ENCODE measurements at places on chromosomes 1 and 21.

DNA sequence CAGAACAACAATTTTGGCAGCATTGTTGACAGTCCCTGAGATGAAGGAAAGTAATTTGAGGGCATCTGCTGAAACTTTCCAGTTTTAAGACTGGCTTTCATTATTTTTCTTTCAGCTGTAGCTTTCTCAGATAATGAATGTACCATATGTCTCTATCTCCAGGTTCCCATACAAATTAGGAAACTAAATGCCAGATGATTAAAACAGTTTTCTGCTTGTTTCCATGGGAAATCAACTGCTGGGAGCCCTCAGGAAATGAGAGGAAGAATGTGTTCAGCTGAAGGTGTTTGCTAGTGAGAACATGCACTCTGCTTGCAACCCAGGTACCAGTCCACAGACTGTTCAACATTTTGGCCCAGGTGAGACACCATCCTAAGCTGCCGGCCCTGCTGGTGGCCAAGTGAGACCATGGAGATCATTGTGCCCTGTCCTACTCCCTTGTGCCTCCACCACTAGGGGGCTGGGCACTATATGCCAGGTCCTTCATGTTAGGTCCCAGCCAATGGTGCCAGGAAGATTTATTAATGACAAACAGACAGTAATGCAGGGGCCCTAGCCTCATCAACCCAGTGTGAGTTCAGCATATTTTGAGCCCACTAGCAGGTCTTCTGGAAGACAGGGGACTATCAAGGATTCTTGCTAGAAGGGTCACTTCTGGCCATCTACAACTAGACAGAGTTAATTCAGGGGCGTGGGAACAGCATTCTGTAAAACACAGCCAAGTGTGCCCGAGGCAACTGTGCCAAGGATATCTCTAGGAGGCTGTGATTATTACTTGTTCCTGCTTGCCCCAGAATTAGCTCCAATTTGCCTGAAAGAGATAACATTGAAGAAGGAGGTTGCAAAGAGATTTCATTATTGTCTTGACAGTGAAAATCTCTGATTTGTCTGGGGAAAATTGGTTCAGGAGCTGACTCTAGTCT lies 17.0 kb upstream of the LRRC8C start:
- DNase-seq: no peak

- no peak for DNase-seq
These were observed 30.4 kb downstream of the TFAP2E start for GRCh38 chr1:35603468-35603867.

DNA sequence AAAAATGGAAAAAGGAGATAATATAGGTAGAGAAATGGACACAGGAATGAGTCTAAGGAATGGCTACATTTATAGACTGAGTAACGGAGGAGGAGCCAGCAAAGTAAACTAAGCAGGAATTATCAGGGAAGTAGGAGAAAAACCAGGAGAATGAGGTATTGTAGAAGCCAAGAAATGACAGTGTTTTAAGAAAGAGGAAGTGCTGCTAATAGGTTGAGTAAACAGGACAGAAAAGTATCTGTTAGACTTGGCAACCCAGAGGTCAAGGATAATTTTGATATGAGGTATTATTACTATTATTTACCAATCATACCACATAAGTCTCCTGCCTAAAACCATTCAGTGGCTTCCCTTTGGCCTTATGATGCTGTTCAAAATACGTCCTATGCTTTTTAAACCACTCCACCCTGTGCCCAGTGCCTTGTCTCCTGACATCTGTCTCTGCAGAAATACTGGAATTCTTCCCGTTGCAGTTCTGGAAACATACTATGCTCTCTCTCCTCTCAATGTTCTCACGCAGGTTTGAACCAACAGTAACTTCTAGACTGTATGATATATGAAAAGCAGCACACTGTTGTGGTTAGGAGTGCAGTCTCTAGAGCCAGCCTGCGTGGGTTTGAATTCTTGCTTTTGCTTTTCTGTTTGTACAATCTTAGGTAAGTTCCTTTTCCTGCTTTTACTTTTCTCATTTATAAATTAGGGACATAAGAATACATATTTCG lies 24.6 kb upstream of the NEK7 start:
- no peak for DNase-seq

DNA sequence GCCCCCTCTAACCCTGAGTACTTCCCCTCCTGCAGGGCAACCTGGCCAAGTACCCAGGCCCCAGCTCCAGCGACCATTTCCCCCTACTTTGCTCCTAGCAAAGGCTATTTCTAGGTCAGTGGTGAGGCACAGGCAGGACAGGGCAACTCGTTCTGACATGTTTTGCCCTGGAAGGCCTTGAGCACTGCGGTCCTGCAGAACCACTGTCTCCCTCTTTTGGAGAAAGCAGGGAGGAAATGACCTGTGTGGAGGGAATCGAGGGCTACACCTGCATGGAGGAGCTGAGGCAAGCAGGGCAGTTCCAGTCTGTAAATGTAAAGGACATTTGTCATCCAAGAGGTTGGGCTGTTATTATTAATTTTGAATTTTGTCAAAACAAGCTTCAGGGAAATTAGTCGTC lies 99.1 kb downstream of the PPIAL4G start:
- DNase-seq: no peak

All from fibroblast of lung (primary cell).